ENCODE measurements at places on chromosomes 2 and 18.

- no peak for DNase-seq
These were observed 4.0 kb downstream of the PTGR3 start for GRCh38 chr18:75204732-75205513.

DNA sequence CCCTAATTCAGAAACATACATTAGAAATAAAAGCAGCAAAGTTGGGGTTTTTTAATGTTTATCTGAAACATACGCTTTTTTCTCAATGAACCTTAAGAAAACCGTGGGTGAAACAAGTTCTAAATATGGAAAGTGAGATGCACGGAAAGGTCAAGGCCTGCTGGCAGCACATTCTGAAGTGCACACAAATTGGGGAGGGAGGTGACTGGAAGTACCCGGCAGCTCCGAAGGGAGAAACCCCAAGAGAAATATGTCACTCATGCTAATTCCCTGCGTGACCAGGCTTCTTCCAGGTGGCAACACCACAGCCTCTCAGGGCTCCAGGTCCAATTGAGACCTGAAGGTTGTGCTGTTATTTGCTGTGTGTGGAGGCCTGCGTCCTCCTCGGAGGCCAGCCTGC lies 45.5 kb downstream of the EIPR1 start:
- no peak for DNase-seq

- peak; percentile 52 for DNase-seq
These were observed 15.0 kb downstream of the SLC3A1 start for GRCh38 chr2:44290261-44290660.

DNA sequence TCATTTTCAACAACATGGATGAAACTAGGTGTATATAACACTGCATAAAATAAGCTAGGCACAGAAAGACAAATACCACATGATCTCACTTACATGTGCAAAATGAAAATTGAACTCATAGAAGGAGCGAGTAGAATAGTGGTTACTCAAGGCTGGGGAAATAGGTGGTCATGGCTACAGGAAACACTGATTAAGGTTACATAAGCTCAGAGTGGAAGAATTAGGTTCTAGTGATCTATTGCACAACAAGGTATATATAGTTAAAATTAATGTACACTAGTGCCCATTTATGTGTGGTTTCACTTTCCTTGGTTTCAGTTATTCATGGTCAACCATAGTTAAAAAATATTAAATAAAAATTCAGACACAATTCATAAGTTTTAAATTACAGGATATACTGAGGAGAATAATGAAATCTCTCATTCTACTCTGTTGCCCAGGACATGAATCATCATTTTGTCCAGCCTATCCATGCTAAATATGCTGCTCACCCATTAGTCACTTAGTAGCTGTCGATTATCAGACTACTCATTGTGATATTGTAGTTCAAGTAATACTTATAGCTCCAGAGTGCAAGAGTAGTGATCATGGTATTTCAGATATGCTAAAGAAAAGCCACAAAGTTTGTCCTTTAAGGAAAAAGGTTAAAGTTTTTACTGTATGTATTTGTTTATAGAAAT lies 1530.9 kb upstream of the LRRTM1 start:
- no peak for DNase-seq

GRCh38 chr2:30789670-30790210 lies 17.5 kb downstream of the CAPN13 start:
- no peak for DNase-seq

- DNase-seq: peak; percentile 20
These were observed 2.8 kb downstream of the WDR54 start for GRCh38 chr2:74424139-74424992.

- no peak for DNase-seq
These were observed 98.7 kb upstream of the MGAT5 start for GRCh38 chr2:134155134-134155533.

DNA sequence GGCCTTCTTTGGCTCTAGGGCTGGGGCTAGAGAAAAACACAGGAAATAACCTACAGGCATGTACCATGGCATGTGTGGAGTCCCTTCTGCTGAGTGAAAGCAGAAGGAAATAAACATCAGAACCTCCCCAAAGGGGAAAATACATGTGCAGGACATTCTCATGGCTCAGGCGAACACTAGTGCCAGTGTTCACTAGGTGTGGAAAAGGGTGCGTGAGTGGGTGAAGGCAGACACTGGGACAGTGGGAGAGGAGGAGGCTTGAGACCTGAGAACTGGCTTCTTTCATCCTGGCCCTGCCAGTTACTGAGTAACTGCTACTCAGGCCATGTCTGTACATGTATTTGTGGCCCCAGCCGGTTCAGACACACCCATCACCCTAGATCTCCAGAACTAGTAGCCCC lies 268.2 kb downstream of the PRKCE start:
- DNase-seq: no peak

DNA sequence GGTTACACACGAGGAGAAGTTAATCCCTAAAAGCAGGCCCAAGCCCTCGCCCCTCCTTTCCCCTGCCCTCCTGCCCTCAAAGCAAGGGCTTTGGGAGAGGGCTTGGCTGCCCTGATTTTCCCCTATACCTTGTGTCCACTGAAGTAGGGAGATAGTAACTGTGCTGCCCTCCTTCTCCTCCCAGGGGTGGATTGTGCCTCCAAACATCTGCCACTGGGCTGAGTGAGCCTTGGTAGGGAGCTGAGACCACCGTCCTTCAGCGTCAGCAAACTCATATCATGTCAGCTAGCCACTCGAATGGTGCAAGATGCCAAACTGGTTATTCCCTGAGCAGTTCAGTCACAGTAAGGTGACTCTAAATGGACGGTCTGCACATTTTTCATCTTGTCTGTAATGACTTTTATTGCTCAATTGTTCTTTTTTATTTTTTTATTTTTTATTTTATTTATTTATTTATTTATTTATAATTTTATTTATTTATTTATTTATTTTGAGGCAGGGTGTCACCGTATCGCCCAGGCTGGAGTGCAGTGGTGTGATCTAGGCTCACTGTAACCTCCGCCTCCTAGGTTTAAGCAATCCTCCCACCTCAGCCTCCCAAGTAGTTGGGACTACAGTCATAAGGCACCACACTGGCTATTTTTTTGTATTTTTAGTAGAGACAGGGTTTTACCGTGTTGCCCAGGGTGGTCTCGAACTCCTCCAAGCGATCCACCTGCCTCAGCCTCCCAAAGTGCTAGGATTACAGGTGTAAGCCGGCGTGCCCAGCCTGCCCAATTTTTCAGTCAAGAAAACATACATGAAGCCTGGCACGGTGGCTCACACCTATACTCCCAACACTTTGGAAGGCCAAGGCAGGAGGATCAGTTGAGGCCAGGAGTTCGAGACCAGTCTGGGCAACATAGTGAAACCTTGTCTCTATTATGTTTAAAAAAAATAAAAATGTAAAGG lies 8.7 kb downstream of the PCBP1 start:
- no peak for DNase-seq

DNA sequence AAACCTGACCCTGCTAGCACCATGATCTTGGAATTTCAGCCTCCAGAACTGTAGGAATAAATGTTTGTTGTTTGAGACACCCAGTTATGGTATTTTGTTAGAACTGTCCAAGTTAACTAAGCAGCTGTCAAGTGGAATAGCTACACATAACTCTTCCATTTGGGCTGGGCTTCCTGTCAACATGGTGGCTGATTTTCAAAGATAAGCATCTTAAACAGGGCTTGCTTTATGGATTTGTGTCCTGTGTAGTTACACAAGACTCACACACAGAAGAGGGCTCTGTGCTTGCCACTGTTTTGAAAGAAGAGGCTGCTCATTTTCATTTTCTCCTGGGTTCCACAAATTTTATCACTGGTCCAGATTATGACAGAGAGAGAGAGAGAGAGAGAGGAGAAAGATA lies 35.7 kb downstream of the GCG start:
- no peak for DNase-seq

DNA sequence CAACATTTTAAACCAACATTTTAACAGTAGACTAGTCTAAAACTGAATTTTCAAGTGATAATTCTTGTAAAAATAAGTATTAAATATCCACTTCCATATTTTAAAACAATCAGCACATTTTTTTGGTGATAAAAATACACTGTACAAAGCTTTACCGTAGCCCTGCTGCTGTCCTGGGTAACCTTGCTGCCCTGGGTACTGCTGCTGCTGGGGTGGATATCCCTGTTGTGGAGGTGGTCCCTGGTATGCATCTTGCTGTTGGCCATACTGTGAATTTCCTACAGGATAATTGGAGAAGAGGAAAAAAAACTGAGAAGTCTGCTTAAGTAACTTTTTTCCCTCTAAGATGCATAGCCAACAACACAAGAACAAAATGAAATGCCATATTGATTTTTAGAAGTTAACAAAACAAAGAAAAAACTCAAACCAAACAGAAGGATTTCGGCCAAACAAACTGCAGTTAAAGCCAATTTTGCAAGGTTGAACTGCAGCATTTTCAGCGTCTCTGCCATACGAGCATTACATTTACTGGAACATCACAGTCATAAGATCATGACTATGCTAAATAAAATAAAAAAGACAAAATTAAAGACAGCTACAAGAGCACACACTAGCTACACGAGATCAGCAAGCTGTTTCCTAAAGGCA lies 55.4 kb downstream of the SS18 start:
- no peak for DNase-seq

GRCh38 chr2:224287531-224287930 lies 114.4 kb downstream of the FAM124B start:
- DNase-seq: no peak

GRCh38 chr2:9690716-9691498 lies 60.1 kb upstream of the YWHAQ start:
- DNase-seq: no peak

- DNase-seq: no peak
These were observed 106.8 kb downstream of the BCL11A start for GRCh38 chr2:60446413-60447267.

DNA sequence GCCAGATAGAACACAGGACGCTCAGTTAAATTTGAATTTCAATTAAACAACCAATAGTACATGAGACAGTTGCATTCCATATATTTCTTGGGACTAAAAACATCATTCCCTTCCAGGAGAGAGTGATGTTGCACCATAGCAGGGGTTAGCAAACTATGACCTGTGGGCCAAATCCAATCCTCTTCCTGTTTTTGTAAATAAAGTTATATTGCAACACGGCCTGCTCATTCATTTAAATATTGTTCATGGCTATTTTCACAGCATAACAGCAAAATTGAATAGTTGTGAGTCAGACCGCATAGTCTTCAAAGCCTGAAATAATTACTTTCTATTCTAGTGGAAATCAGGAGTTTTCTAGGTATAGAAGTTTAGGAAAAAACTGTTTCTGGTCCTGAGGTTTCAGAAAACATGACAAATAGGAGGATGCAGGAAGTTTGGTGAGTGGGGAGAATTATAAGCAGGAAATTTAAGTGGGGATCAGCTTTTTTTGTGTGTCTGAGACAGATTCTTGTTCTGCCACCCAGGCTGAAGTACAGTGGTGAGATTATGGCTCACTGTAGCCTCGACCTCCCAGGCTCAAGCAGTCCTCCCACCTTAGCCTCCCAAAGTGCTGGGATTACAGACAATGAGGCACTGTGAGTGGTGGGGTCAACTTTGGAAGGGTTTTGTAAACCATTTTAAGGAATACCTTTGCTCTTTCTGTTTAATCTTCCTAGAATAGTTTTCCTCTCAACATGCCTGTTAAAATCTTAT lies 131.5 kb downstream of the SOCS6 start:
- no peak for DNase-seq

DNA sequence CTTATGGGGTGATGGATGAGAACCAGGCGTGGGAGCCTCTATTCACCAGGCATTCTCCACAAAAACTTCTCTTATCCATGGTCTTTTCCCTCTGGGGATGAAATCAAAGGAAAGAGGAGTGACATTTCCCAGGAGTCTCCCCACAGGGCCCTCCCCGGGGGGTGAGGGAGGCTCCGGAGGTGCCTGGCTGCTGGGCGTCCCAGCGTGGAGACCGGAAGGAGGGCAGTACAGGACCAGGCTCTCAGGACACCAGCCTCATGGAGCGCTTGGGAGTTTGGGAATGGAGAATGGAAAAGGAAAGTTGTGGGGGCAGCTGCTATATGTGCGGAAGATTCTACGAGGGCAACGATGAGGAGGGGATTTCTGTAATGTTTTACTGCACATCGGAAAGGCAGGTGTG lies 22.1 kb downstream of the CIB4 start:
- no peak for DNase-seq

DNA sequence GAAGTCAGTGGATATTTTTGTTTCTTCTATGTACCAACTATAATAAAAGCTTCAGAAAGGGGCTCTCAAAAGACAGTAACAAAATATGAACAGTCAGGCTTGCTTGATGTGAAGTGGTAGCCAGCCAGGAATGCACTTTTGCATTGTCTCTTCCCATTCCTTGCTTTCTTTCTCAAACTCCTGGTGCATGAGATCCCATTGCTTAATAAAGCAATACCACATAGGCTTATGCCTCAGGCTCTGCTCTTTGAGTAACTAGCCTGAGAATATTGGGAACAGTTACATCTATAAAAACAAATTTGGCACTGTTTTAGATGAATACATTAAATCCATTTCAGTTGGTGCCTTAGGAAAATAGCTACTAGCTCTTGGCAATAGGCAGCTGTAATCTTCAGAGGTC lies 62.6 kb upstream of the ST6GAL2 start:
- no peak for DNase-seq

DNA sequence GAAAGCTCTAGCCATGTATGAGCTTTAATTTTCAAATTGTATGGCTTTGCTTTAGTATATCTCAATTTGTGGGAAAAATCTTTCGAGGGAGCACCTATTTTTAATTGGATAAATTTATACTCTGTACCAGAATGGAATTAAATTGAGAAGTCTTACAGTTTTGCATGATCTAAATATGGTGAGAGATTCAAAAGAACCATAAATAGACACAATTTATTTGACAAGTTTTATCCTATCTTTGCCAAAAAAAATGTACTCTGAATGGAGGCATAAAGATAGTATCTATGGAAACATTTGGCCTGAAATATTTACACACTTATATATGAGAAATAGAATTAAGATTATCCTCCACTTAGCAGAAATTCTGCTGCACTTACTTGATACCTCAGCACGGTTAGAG lies 238.4 kb downstream of the NDUFA10 start:
- DNase-seq: no peak

- DNase-seq: no peak
These were observed 5.0 kb upstream of the ESPNL start for GRCh38 chr2:238095143-238095542.

DNA sequence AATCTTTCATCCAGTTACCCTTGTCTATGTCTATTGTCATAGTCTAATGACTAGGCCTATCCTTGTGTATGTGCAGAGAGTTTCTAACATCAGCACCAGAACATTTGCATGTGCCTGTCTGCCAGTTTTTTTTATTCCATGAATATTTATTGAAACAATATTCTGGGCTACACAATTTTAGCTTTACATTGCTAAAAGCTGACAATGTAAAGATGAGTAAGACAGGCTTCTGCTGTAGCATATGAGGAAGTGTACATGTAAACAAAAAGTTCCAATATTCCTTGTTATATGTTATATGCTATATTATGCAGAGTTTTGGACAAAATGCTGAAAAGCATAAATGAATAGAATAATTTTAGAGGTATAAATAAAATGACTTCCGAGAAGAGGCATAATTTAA lies 357.7 kb downstream of the NYAP2 start:
- no peak for DNase-seq

- peak; percentile 86 for DNase-seq
These were observed 125.3 kb downstream of the TCF4 start for GRCh38 chr18:55462652-55463051.
